ENCODE measurements at places on chromosomes 3 and 15. TPM values are rescaled to one million over a fixed set of nuclear protein-coding genes. Genes with fewer than 3 reads are reported as not detected.

Gene PIK3CB
- 7.5 TPM for total RNA-seq

Gene PLA2G4D
- total RNA-seq = not detected

Gene SLC9A9
- 2.3 TPM for total RNA-seq

Gene RASGRF1
- total RNA-seq = under 0.01 TPM

Gene HPS3
- total RNA-seq = 25.6 TPM

Gene BRK1
- total RNA-seq = 123 TPM

Gene DPPA4
- not detected for total RNA-seq

Gene SLC2A2
- total RNA-seq = not detected

Gene ZCWPW2
- total RNA-seq = 0.56 TPM

Gene ROBO2
- total RNA-seq = 14.5 TPM

Gene SMAD6
- total RNA-seq = 4.8 TPM

Gene CAPN3
- under 0.01 TPM for total RNA-seq

Gene CIB1
- total RNA-seq = 31.5 TPM

Gene GNAT1
- not detected for total RNA-seq

Gene GOLGA6L6
- not detected for total RNA-seq

Gene CNTN3
- 3.6 TPM for total RNA-seq

Gene GP5
- total RNA-seq = under 0.01 TPM

Gene CSTA
- total RNA-seq = not detected

Gene CCDC80
- 406 TPM for total RNA-seq

Gene CASR
- total RNA-seq = not detected

GRCh38 chr15:95458721-95459120, 871.8 kb upstream of the NR2F2 start:
- DNase-seq = no peak

GRCh38 chr3:178446059-178446458, 90.2 kb upstream of the KCNMB2 start:
- DNase-seq = no peak

- DNase-seq = peak; percentile 46
These were observed 511.3 kb downstream of the SHQ1 start for GRCh38 chr3:72336821-72337479.

GRCh38 chr3:195195321-195196209, 75.4 kb downstream of the XXYLT1 start:
- no peak for DNase-seq

DNA sequence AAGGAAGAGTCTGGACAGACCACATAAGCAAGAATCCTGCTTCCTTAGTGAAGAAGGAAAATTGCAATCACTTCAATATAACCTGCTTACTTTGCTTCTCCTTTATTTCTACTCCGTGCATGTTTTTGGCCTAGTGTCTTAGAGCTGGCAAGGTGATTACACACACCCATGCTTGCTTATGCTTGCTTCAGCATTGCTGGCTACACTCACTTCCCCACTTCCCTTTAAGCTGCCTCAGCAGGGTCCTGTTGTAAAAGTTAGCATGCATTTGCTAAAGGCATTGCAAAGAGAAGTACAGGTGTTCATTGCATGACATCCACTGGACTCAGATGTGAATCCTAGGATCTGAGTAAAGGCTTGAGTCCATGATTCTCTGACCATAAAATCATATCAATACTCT, 47.5 kb upstream of the STT3B start:
- DNase-seq = no peak

- DNase-seq = no peak
These were observed 106.9 kb downstream of the LRRK1 start for GRCh38 chr15:101025896-101026631.

GRCh38 chr15:42108189-42108588, 13.8 kb upstream of the PLA2G4D start:
- DNase-seq = no peak

GRCh38 chr3:188433521-188434150, 279.7 kb downstream of the LPP start:
- DNase-seq = no peak

DNA sequence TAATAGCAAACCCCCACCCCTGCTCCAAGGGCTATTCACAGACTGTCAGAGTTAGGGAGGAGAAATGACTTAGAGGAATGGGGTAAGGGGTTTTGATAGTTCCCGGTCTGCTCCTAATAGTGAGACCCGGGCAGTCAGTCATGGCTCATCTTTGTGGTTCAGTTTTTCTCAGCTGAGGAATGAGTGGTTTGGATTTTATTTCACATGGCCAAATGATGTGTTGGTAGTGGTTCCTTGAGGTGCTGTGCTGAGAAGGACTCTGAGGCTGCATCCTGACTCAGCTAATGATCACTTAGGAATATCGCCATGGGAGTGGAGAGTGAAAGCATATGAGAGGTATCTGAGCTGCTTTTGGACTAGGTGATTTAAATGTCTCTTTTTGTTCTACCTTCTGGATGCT, 80.2 kb downstream of the LPP start:
- DNase-seq = peak; percentile 76

DNA sequence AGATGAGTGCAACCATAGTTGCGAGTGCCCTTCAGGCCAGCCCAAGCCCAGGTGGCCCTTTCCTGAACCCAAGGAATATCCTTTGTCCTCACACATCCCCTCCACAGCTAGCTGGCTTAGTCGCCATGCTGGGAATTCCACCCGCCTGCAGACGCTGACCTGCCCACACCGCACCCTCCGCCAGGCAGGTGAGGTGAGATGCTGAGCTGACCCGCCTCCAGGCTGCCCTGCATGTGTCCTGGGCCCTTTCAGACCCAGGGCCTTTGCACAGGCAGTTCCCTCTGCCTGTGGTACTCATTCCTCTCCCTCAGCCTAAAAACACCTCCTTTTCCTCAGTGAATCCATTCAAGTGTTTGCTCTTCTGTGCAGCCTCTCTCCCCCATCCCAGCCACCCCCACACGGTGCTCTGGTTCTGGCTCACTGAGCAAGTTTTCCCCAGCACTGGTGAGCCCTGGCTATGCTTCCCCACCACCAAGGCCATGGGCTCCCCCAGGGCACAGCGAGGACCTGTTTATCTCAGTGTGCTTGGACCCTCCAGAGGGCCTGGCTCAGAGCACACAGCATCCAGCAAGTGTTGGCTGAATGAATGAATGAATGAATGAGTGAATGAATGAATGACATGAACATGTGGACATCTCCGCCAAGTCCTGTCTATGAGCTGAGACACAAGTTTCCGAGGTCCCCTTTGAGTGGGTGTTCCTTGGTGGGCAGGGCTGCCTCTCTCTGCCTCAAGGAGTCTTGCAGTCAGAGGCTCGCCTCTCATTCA, 33.0 kb upstream of the LINGO1 start:
- no peak for DNase-seq

- no peak for DNase-seq
These were observed 7.3 kb upstream of the EHD4 start for GRCh38 chr15:41979493-41980266.

- no peak for DNase-seq
These were observed 75.4 kb upstream of the HACD2 start for GRCh38 chr3:123660141-123660675.

- no peak for DNase-seq
These were observed 641 bp downstream of the TRAT1 start for GRCh38 chr3:108823227-108823626.

DNA sequence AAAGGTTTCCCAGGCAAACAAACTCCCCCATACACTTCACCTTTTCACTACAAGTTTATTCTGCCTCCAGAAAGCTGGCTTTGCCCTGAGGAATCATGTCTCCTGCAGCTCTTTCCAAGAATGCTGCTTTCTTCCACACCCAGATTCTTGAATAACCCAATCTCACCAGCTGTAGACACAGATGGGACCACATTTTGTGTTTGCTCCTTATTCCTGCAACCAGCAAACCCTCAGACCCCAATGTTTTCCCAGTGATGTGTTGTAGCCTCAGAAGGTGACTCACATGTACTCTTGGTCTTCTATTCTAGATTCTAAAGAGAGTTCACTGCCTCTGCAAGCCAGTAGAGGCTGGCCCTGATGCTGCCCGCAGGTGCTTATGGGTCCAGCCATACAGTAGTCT, 23.6 kb upstream of the TRIM59 start:
- peak; percentile 85 for DNase-seq

- DNase-seq = no peak
These were observed 768.6 kb upstream of the GOLIM4 start for GRCh38 chr3:168864107-168865021.

DNA sequence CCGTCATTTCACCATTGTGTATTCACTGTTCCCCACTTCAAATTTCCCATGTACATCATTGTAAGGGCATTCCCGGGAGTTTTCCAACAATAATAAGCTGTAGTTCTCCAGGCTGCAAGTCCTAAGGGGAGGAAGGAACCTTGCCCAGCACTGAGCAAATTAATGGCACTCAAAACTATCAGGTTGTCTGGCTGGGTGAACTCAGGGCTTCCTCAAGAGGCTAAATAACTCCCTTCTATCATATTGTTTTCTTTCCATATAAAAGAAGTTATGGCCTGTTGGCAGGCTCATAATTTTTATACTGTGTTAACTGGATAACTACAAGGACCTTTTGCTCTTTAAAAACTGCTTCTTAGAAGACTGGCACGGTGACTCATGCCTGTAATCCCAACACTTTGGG, 71.4 kb downstream of the SEMA6D start:
- DNase-seq = no peak

DNA sequence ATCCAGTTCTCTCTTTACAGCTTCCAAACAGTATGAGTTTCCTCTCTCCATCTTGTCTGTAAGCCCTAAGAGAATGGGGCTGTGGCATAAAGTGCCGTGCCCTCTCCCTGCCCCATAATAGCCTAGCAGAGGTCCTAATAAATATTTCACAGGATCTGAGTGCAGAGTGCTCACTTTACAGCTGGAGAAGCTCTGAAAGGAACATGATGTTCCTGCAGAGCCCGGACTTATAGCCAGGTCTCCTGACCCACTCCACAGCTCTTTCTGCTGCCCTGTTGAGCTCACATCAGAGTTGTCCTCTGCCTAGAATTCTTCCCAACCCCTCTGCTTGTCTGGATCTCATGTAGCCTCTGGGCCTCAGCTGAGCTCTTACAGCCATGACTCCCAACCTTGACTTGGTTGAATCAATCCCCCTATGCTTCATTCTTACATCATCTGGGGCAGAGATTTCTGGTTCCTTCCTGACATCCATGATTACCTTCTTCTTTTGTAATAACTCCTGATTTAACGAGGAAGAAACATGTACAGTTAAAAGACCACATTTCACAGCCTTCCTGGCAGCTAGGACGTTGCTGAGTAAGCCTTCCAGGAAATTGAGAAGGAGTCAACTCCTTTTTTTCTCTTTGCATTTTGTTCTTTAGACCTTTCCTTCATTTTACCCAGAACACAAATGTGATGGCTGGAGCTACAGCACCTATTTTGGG, 135.3 kb downstream of the RPLP1 start:
- no peak for DNase-seq

- DNase-seq = no peak
These were observed 73.7 kb downstream of the TM2D3 start for GRCh38 chr15:101578443-101578894.

DNA sequence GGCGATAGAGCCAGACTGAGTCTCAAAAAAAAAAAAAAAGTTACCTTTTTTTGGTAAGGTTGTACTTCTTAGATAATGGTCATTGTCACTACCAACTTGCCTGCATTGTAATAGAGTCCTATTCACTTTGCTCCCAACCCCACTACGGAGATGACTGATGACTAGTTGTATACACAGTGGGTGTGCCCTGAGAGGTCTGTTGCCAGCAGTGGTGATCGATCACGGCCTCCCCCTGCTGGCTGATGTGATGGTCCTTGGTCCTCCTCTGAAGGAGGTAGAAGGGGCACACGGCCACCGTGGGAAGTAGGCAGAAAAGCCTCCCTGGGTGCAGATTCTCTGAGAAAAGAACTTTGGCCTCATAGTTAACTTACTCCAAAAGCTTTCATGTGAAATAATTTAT, 10.7 kb downstream of the GCNT3 start:
- peak; percentile 34 for DNase-seq

GRCh38 chr3:57661404-57661803, 31.5 kb downstream of the DENND6A start:
- no peak for DNase-seq

DNA sequence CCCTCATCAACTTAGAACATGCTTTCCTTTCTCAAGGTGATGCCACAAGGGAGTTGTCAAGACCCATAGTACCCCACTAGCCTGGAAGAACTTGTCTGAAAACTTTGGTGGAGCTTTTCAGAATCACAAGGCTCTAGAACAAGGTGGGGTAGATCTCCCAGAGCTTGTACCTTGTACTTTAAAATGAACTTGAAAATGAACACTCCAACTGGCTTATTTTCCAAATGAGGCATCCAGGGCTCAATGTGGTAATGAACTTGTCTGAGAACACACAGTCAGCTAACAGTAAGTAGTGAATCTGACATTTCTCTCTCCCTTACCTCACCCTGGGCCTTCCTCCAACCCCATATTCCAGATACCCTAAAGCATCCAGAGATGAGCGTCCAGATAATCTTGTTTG, 81.8 kb upstream of the THBS1 start:
- no peak for DNase-seq

GRCh38 chr3:9295007-9295406, 45.6 kb upstream of the SRGAP3 start:
- DNase-seq = no peak

GRCh38 chr3:134933997-134934396, 138.9 kb downstream of the EPHB1 start:
- DNase-seq = no peak

- peak; percentile 19 for DNase-seq
These were observed 32.8 kb downstream of the BDH1 start for GRCh38 chr3:197522881-197523441.

GRCh38 chr3:53773021-53773436, 73.2 kb downstream of the CHDH start:
- peak; percentile 27 for DNase-seq

DNA sequence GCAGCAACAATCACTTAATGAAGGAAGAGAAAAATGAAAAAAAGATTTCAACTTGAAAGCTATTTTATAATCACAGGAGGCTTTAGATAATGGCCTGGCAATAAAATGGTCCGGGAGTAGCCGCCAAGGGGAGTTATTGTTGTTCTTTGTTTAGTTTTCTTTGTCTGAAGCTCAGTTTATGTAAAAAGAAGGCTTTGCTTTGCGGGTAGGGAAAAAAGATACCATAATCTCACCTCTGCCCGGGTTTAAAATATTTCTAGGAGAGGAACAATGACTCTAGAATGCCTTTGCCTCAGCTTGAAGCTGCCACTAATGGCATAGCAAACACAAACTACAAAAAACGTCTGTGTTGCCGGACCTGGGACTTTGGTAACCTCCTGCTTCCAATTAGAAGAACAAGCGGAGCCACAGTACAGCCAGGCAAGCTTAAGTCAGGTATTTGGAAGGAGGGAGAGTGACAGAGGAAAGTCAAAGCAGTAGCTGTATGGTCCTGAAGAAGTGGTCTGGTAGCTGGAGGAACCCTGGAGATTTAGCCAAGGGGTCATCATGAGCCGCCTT, 764.5 kb downstream of the TUSC7 start:
- DNase-seq = no peak

DNA sequence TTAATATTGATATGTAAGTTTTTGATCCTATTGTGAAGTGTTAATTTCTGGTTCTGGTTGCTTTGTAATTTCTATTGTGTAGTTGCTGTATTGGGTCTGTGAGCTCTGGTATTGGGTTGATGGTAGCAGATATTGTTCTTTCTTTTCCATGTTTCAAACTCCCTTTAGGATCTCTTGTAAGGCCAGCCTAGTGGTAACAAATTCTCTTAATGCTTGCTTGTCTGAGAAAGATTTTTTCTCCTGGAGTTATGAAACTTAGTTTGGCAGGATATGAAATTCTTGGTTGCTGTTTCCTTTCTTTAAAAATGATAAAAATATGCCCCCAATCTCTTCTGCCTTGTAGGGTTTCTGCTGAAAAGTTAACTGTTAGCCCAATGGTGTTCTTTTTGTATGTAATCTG, 268.6 kb upstream of the PLSCR5 start:
- no peak for DNase-seq

GRCh38 chr3:124586126-124587052, 143.9 kb upstream of the UMPS start:
- DNase-seq = no peak

- no peak for DNase-seq
These were observed 448.5 kb downstream of the NAALADL2 start for GRCh38 chr3:175307642-175308041.

All from IMR-90 (cell line).